Neural crest cell (in vitro differentiated cells): ENCODE measurements at places on chromosomes 4 and X. TPM values are rescaled to one million over a fixed set of nuclear protein-coding genes. Genes with fewer than 3 reads are reported as not detected.
A peak's percentile ranks its signal among the peaks of the same experiment; 100 is the strongest.

DNA sequence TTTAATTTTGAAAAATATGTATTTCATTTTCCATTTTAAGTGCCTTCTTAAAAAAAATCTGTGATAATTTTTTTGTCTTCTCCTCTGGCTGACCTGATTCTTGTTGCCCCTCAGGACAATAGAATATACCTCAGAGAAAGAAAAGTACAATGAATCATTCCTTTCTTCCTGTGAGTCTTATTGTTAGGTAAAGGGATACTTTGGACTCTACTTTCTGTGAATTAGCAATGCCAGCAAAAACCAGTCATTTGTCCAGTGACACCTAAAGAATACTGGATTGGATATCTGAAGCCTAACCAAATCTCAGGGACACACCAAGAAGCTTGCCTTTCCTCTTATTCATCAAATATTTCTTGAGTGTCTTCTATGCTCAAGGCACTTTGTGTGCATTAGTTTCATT, 102.1 kb downstream of the AREG start:
- no peak for DNase-seq

Gene SPARCL1
- 7.8 and 8.6 TPM in 2 replicates for total RNA-seq

DNA sequence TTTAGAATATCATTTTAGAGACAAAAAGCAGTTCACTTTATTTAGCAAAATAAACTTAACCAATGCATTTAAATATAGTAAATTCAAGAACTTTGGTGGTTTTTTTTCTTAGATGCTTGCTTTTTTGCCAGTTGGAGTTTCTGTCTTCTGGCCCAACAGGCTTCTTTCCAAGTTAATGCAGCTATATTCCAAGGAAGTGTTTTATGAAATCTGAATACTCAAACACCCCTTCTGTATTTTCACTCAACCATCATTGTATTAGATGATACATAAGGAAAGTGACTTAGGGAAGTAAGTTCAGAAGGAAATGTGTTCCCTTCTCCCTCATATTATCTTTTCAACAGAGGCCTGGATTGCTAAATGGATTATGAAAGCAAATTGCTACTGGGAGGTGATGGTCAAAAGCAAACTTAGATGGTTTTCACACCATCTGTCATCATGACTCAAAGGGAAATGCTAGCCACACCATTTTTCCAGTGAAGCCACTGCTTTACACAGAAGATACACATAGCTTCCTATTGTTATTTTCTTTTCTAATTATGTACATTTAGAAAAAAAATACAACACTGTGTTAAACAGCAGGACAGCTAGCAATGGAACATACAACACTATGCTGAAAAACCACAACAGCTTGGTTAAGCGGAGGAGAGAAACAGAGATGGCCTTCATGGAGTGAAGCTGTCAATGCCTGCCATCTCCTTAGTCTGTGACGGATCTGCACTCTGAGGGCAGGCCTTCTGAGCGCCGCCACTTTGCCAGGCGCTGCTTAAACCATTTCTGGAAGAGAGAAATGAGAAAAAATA, 32.9 kb downstream of the HOPX start:
- DNase-seq: no peak

Gene WFS1
- total RNA-seq: 24.8 and 25.1 TPM in 2 replicates

GRCh38 chrX:153934148-153934761, 582 bp downstream of the NAA10 start:
- no peak for DNase-seq

- no peak for DNase-seq
Observed at GRCh38 chr4:109435635-109436034, 2.0 kb downstream of the SEC24B start.

DNA sequence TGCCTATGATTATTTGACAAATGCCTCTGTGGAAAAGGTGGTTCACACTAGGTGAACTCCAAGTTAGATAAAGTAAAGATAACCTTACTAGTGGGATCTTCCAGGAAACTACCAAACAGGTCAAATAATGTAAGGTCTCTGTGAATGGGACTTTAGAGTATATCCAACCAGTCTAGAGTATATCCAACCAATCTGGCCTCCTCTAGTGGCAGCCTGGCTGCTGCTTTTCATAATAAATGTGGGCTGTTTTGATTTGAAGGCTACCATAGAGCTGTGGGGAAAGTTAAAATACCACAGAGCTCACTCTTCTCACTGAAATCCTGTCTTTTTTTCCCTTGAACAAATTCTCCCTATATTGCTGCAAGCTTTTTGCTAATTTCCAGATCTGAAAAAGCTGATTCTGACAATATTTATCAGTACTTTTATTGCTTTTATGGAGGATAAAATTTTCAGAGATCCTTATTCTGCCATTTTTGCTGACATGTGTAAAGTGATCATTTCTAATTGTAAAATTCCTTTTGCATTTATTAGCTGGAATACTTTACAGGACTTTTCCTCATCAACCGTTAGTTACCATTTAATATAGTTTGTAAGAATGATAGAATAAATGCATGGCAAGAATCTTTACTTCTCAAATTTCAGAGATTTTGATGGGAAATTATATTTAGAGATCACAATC, 111.3 kb downstream of the TET2 start:
- no peak for DNase-seq

GRCh38 chr4:61210186-61210939, 10.2 kb downstream of the ADGRL3 start:
- peak; percentile 30 for DNase-seq

- no peak for DNase-seq
Observed at GRCh38 chrX:63012574-63012973, 338.6 kb downstream of the SPIN4 start.

- DNase-seq: no peak
Observed at GRCh38 chrX:38558686-38559085, 2.7 kb upstream of the TSPAN7 start.

Gene ABCG2
- 5.1 and 5.3 TPM in 2 replicates for total RNA-seq

DNA sequence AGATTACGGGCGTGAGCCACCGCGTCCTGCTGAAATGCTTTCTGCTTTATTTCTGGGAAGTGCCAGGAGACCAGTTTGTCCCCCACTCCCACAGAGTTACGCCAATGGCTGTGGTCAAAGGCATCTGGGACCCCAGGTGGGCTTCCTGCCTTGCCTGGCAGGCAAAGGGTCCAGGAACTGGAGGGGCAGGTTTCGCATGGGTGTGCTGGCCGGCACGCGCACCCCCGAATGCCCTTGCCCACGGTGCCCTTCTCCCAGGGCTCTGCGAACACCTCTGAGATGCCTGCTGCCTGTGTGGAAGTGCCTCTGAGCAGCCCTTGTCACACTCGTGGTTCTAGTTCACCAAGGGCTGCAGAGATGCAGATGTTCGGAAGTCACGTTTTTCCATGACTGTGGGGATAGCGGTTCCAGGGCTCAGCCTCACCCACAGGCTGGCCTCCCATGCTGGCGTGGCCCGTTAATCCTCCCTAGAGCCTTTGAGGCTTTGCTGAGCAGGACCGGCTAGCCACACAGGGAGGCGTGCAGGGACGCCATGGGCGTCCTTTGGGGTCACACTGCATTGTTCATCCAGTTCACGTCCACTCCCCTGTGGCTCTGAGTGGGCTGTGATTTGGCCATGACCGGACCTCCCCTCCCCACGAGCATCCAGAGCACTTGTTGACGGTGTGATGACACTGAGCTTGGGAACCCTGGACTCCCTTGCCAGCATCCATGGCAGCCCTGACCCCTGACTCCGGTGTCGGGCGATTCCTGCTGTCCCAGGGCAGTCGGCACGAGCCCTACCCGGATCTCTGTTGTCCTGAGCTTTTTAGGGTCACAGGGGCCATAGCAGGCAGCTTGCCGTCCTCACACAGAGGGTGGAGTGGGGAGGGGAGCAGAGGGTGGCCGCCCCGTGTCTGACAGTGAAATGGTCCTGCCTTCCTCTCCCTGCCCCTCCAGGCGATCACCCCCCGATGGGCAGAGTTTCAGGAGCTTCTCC, 12.7 kb upstream of the ADD1 start:
- no peak for DNase-seq

- no peak for DNase-seq
Observed at GRCh38 chrX:119009071-119009470, 34.7 kb downstream of the LONRF3 start.

GRCh38 chrX:14064626-14065432, 35.1 kb upstream of the GEMIN8 start:
- DNase-seq: no peak

DNA sequence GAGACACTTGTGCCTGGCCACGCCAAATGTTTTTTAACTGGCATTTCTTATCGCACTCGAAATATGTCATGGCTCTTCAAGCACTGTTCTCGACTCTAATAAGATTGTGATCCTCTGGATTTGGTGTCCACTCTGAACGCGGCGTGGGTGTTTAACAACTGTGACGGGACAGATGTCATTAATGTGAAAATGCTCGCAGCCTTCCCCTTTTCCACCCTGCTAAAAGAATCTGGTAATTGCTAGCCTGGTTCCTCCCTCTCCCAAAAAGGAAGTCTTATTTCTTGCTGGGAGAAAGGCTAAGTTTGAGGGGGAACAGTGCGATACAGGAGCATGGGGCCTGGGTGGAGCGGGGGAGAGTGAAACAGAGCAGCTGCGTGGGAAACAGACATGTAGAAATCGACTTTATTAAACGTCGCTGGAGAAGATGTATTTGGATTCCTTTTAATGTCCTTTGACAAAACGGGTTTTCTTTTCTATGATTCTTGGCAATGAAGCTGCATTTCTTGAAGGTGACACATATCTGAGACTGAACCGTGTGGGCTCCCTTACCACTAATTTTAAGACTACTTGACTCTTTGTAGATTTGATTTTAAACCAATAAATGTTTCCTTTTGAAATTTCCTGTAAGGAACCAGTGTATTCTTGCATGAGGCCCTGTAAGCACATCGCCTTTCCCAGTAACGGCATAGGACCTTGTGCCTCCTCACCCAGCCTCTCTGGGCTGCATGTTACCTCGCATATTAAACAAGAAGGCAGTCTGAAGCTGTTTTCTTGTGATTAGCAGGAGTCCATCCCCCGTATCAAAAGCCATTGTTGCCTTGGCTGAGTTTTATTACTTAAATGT, 17.8 kb downstream of the TBC1D1 start:
- no peak for DNase-seq

Gene GYG2
- 75.6 and 77.9 TPM in 2 replicates for total RNA-seq

DNA sequence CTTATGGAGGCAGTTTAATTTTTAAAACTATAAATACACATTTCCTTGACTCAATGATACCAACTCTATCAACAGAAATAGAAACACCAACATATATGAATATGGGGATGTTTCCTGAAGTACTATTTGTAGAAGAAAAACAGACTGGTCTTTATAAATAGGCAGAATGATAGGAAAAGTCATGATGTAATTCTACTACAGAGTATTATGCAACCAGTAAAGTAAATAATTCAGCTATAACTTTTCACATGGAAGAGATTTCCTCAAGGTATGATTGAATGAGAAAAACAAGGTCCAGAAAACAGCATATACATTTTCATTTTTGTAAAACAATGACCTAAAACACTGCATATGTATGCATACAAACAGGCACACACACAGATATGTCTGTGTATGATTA, 56.2 kb downstream of the GPRIN3 start:
- DNase-seq: no peak

Gene ARHGAP36
- 1.8 and 2.4 TPM in 2 replicates for total RNA-seq

GRCh38 chr4:76950052-76950955, 752 bp downstream of the SEPTIN11 start:
- DNase-seq: peak; percentile 45

GRCh38 chrX:66110112-66110511, 53.9 kb upstream of the HEPH start:
- no peak for DNase-seq

Gene HTR2C
- total RNA-seq: 0.07 and 0.09 TPM in 2 replicates

DNA sequence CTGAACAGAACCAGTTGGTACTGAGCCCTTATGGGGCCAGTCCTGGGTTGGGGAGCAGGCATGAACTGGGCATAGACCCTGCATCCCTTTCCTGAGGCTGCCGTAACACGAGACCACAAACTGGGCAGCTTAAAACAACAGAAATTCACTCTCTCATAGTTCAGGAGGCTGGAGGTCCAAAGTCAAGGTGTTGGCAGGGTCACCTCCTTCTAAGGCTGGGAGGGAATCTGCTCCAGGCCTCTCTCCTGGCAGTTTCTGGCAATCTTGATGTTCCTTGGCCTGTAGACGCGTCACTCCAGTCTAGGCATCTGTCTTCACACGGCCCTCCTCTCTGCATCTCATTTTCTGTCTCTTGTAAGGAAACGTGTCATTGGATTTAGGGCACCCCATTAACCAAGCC, 19.8 kb upstream of the SORCS2 start:
- no peak for DNase-seq

Gene SLITRK4
- total RNA-seq: 2.0 and 2.7 TPM in 2 replicates

Gene MAGEA2B
- not detected in 2 replicates for total RNA-seq

DNA sequence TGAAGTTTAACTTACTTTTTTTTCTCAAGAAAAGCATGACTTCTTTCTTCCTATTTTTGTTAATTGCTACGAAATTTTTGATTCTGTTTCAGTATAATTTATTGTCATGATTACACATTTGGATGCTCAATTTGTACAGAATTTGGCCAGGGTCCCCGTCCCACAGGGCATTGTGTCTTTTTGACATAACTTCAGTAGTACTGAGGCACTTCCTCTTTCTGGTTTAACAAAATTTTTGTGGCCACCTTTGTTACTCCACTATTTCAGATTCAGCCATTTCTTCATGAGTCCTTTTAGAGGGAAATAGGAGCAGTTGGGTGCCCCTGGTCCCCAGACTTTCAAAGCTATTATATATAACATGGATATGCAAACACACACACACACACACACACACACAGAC, 1248.7 kb downstream of the PCDH7 start:
- DNase-seq: no peak

- no peak for DNase-seq
Observed at GRCh38 chr4:3463556-3464348, 646 bp downstream of the DOK7 start.

DNA sequence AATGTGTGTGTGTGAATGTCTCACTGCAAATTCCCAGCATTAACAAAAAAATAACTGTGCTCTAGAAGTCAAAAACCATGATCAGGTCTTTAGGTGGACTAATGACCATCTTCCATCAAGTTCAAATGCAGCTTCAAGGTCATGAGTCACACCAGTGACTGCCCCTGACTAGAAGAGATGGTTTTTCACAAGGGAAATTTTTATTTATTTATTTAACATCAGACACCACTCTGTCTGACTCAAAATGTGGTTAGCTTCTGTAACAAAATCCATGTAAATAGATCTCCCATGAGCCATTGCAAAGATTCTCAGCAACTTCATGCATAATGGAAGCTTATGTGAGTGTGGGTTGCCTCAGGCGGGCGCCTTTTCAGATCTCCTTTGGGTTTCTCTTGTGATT, 219.2 kb downstream of the KIT start:
- DNase-seq: no peak

- DNase-seq: no peak
Observed at GRCh38 chr4:32226204-32226603, 1506.0 kb downstream of the PCDH7 start.

Gene MAGEB2
- not detected in 2 replicates for total RNA-seq

- no peak for DNase-seq
Observed at GRCh38 chr4:107562316-107562715, 157.7 kb downstream of the PAPSS1 start.

Gene PCDH19
- 30.2 and 33.3 TPM in 2 replicates for total RNA-seq

Gene SCML2
- 13.6 and 14.2 TPM in 2 replicates for total RNA-seq

GRCh38 chrX:16804923-16805464, 18.7 kb downstream of the TXLNG start:
- no peak for DNase-seq

DNA sequence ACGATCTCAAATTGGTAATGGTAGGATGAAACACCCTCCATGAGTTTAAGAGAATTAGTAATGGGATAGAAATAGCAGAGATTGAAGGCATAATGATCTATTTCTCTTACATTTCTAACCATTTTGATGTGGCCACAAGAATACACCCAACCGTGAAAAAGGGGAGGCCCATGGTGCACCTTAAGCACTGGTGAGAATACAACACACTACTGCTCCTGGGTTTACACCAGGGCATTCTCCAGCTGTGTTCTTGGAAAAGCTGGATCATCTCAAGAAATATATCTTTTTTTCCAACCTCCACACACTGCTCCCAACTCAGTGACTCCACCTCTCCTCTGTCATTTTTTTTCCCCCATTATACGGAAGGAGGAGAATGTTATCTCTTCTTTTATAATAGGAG, 1.5 kb downstream of the QRFPR start:
- DNase-seq: no peak
